Right forelimb (tissue), 1 donor: ENCODE measurements at places on chromosomes 12 and 14.

GRCh38 chr14:100592972-100593371 lies 5.8 kb upstream of the BEGAIN start:
- DNase-seq: peak; percentile 25

GRCh38 chr14:94542111-94542810 lies 19.0 kb upstream of the SERPINA4 start:
- no peak for DNase-seq

- no peak for DNase-seq
Observed at GRCh38 chr12:24393071-24393470, 443.6 kb upstream of the SOX5 start.

GRCh38 chr14:78297858-78298257 lies 127.7 kb downstream of the NRXN3 start:
- DNase-seq: no peak

DNA sequence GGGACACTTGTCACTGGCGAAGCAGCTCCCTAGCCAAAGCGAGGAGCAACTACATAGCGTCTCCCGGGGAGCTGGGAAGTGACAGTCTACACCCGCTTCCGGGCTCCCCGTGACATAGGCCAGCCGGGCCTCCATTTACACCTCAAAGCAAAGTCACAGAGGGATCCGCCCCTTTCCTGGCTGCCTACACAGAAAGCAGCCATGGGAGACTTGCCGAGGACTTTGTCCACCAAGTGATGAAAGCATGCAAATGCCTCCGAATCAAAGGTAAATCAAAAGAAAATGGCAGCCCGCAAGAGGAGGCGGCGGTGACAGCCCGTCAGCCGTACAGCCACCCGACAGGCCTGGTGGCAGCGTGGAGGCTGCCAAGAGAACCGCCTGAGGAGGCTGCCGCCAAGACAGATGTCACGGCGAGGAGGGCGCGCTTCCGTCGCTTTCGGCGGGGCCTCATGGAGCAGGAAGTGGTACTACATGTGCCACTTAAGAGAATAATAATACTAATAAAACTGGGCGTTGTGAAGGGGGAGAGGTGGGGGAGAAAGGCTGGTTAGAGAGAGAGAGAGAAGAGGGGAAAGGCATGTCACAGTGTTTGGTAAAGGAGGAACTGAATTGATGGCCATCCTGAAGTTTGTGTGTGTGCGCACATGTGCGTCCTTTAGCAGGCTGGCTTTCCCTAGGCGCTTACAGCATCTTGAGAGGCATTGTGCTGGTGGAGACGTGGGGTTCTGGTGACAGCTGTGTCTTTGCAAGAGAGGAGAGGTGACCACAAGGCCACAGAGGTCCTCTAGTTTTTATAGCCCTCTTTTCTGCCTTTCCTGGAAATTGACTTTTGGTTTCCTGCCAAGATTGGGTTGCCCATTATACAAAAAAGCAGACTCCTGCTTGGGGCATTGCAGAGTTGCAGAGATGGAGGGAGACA lies 661.7 kb downstream of the VRK1 start:
- DNase-seq: peak; percentile 67
